PC-9 (cell line): ENCODE measurements at places on chromosomes 5 and 9.
A peak's percentile ranks its signal among the peaks of the same experiment; 100 is the strongest.

- H3K36me3 ChIP-seq = no peaks in the 10 kb centered on the region
- no peak for DNase-seq
- H3K4me3 ChIP-seq = no peak overlapping the region
- H3K27me3 ChIP-seq = peaks cover 100% of the 10 kb centered on the region
- no peaks in the 10 kb centered on the region for H3K4me1 ChIP-seq
Measured at GRCh38 chr5:1895739-1896420, 13.2 kb upstream of the IRX4 start.

DNA sequence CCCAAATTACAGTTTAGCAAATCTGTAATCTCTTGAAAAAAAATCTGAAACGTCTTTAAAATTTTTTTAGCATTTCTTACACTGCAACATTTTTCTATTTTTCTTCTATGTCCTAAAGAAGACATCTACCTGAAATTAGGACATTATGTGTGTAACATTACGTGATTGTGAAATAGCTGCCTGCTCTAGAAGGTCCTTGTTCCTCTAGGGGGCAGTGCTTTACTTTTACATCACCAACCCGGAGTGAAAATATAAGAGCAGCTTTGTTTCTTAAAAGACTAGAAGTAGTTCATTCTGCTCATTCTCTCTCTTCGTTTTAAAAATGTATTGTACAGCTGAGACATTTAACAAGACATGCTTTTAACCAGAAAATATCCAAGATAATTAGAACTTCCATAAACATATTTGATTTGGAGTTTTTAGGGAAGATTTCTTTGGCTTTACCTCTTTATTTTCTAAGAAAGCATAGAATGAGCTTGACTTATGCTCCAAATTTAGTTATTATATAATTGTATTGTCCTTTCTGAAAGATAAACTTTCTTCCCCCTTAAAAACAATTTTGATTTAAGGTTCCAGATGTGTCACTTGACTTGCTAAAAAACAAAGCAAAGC lies 48.1 kb upstream of the RIOK2 start:
- H3K36me3 ChIP-seq = no peaks in the 10 kb centered on the region
- H3K27me3 ChIP-seq = no peaks in the 10 kb centered on the region
- H3K27ac ChIP-seq = no peak overlapping the region
- H3K4me1 ChIP-seq = peaks cover 21% of the 10 kb centered on the region
- DNase-seq = no peak
- no peak overlapping the region for H3K4me3 ChIP-seq

DNA sequence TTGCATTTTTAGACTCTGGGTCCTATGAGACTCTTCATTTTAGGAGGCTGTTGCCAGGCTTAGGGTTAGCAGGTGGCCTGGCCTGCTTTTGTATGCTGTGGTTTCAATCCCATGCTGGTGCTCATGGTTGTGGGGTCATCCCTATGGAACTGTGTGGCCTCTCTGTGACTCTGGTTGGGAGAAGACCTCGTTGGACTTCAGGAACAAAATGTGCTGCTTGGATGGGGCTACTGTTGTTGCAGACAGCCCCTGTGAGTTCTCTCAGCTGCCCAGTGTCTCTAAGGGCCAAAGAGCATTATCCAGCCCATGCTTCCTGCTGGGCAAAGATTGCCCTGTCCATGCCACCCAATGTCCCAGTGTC lies 169.5 kb upstream of the S1PR3 start:
- no peak overlapping the region for H3K27ac ChIP-seq
- no peak for DNase-seq
- no peak overlapping the region for H3K4me3 ChIP-seq
- no peaks in the 10 kb centered on the region for H3K36me3 ChIP-seq
- H3K27me3 ChIP-seq = no peaks in the 10 kb centered on the region

DNA sequence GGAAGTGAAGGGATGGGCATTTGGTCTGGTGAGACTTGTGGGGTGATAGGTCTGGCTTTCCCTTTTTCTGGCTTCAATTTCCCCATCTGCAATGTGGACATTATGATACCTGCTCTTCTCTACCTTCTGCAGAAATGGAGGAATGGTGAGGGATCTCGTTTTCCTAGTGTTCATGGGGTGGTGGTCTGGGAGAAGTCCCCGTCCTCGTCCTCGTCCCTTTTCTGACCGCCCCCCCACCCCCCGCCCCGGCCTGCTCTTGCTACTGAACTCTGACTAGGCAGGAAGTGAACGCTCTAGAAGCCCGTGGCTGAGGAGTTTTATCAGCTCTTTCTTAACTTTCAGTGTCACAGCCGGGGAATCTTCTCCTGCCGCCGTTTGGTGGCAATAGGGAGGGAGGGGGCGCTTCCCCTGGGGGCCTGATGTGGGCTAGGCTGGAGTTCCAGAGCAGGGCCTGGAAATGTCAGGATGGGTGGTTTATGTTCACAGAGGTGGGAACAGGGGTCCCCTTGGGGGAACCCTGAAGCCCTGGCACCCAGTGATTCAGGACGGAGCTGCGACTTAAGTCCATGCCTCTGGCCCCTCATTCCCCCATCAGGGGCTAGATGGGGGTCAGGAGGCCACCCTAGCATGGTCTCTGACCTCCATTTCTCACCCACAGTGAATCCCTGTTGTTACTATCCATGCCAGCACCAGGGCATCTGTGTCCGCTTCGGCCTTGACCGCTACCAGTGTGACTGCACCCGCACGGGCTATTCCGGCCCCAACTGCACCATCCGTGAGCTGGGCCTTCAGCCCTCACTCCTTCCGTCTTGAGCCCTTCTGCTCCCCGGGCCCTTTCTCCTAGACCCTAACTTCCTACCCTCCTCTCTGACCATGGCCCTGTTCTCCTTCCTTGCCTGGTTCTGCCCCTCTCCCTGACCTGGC lies 6.7 kb downstream of the PTGS1 start:
- H3K4me3 ChIP-seq = no peak overlapping the region
- no peaks in the 10 kb centered on the region for H3K4me1 ChIP-seq
- no peaks in the 10 kb centered on the region for H3K36me3 ChIP-seq
- DNase-seq = no peak
- H3K27ac ChIP-seq = no peak overlapping the region

GRCh38 chr5:80871541-80871961 lies 88.6 kb upstream of the RASGRF2 start:
- no peak overlapping the region for H3K27ac ChIP-seq
- no peaks in the 10 kb centered on the region for H3K36me3 ChIP-seq
- peak; percentile 11 for DNase-seq
- no peak overlapping the region for H3K4me3 ChIP-seq
